ENCODE measurements at places on chromosomes 11 and 22. TPM values are rescaled to one million over a fixed set of nuclear protein-coding genes. Genes with fewer than 3 reads are reported as not detected.

- DNase-seq: no peak
Observed at GRCh38 chr11:123282597-123282996, 87.5 kb upstream of the CLMP start.

GRCh38 chr11:33631749-33632091, 68.9 kb downstream of the C11orf91 start:
- no peak for DNase-seq

DNA sequence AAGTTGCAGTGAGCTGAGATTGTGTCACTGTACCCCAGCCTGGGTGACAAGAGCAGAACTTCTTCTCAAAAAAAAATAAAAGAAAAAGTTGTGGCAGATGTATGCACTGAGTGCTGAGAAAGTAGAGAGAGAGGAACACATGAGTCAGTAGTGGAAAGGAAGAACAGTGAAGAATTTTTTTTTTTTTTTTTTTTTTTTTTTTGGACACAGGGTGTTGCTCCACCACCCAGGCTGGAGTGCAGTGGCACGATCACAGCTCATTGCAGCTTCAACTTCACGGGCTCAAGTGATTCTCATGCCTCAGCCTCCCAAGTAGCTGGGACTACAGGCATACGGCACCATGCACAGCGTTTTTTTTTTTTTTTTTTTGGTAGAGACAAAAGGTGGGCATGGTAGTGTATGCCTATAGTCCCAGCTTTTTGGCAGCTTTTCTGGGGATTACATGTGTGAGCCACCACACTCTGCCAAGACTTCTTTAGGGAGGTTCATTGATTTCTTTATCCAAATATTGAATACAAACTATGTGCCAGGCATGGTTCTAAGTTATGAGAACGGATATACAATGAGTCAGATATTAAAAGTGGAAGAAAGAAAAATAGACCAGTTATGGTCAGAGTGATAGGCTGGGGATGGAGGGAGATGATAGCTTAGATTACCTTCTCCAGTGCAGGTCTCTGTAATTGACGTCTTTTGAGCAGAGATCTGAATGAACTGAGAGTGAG, 62.0 kb downstream of the YAP1 start:
- DNase-seq: no peak

Gene MUC15
- 3.2 TPM for total RNA-seq

Gene MMP27
- 1.6 TPM for total RNA-seq

- DNase-seq: peak; percentile 46
Observed at GRCh38 chr11:64787526-64788320, 9.4 kb upstream of the SF1 start.

Gene NXPE4
- not detected for total RNA-seq

Gene CAPN5
- total RNA-seq: 11.8 TPM

DNA sequence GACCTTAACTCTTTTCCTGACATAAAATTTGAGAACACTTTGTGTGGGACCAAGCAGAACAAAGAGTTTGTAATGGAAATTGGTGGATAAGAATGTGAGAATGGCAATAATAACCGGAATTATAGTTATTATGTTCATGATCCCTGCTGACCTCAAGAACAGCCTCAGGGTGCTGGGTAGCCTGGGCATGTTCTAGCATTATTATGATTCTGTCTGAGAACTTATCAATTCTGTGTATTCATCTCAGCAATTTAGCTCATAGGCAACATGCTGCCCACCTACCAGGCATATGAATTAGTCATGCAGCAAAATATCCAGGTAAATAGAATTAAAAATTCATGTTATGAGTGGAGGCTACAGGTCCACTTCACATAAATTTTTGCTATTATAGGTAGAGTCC, 61.9 kb downstream of the CTSC start:
- DNase-seq: no peak

Gene TNKS1BP1
- 112 TPM for total RNA-seq

Gene VSTM5
- 1.6 TPM for total RNA-seq

GRCh38 chr11:62669420-62670161, 1.9 kb upstream of the UQCC3 start:
- no peak for DNase-seq

DNA sequence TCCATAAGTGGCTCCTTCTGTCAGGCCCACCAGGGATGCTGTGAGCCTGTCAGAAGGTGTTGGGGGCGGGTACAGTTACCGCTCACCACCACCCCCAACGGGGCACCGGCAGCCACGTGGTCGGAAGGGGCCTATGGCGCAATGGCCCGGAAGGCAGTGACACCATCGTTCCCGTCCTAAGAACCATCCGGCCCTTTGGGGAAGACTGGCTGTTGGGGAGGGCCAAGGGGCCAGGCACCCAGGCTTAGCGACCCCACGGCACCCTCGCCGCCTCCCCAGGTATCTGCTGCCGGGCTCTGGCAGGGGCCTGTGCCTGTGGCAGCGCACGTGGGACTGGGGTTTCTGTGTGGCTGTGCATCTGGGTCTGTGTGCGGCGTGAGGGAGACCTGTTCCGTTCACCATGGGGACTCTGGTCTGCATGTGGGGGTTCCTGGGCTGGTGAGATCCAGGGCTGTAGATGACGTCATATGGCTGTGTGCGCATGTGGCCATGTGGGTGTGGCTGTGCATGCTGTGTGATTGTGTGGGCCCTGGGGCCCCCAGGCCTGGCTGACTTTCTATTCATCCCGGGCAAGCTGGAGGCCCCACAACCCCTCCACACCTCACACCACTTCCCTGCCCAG, 717 bp downstream of the OSM start:
- no peak for DNase-seq

DNA sequence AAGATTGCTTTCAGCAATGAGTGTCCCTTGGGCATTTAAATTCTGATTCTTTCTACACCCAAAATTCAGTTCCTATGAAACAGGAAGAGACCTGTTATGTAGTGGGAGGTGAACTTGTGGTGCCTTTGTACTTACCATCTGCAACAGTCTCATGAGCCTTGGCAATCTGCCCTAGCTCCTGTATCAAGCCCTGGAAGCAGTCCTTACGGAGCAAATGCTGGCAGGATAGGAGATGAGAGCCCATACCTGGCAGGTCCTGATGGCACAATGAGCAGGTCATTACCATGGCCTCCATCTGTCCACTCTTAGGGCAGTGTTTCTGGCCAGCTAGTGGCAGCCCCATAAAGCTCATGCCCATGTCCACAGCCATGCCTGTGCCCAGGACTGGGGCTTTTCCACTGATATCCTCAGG, 10.8 kb downstream of the TRIM66 start:
- DNase-seq: peak; percentile 45

Measured in tongue (tissue), 3 donors.